Right renal cortex interstitium (tissue), 3 donors: ENCODE measurements at places on chromosomes 2 and 18. TPM values are rescaled to one million over a fixed set of nuclear protein-coding genes. Genes with fewer than 3 reads are reported as not detected.

The PASK gene
- 13.0 TPM for polyA plus RNA-seq

The IGFBP5 gene
- 352 TPM for polyA plus RNA-seq

The C2orf76 gene
- 27.3 TPM for polyA plus RNA-seq

GRCh38 chr18:70337139-70337972 is 48.5 kb downstream of the SOCS6 start:
- no peak for DNase-seq

The PLCD4 gene
- polyA plus RNA-seq, result 8.8 TPM

DNA sequence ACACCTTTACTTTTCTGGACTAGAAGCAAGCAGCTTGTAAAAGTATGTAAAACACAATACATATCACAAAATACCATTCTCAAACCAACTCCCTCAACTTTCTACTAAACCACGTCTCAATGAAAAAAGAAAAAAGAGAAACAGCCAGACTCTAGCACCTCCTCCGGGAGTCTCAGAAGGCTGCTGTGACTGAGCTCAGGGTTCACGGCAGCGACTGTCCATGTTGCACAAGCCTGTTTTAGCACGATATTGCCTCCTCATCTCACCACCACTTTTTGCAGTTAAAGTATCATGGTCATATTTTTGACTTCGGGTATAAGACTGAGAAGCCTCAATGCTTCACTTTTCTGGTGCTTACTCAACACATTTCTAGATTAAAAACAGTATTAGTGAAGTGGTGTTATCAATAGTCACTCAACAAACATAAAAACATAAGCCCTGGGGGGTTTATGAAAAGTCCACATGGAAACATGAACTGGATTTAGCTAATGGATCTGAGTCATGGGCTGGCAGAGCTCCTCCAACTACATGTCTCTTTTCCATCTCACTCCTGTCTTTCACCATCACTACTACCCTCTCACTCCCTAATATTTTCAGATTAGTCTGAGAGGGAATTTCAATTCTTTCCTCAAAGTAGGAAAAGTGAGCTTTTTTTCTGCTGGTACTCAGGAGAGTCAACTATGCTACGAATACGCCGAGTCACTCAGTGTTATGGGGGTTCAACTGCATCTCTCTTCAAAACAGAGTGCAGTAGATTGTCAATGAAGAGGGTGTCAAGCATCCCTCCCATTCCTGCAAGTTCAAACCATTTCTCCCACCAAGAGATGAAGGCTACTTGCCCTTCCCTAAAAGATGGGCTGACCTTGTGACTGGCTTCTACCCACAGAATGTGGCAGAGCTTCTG is 113.7 kb downstream of the OSR1 start:
- DNase-seq, result no peak

DNA sequence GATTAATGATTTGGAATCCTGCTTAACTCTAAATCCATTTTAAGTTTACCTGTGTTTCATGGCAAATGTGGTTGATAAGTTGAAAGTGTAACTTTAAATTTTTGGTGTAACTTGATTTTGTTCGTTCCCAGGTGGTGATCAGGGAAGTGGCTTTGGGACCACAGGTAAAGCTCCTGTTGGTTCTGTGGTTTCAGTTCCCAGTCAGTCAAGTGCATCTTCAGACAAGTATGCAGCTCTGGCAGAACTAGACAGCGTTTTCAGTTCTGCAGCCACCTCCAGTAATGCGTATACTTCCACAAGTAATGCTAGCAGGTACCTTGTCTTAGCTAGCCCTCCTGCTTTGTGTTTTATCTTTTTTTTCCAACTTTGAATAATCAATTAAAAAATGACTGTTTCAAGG is 62.8 kb downstream of the AGFG1 start:
- no peak for DNase-seq
